Pancreas (tissue), 10 donors: ENCODE measurements at places on chromosomes 3 and 15. TPM values are rescaled to one million over a fixed set of nuclear protein-coding genes. Genes with fewer than 3 reads are reported as not detected.

DNA sequence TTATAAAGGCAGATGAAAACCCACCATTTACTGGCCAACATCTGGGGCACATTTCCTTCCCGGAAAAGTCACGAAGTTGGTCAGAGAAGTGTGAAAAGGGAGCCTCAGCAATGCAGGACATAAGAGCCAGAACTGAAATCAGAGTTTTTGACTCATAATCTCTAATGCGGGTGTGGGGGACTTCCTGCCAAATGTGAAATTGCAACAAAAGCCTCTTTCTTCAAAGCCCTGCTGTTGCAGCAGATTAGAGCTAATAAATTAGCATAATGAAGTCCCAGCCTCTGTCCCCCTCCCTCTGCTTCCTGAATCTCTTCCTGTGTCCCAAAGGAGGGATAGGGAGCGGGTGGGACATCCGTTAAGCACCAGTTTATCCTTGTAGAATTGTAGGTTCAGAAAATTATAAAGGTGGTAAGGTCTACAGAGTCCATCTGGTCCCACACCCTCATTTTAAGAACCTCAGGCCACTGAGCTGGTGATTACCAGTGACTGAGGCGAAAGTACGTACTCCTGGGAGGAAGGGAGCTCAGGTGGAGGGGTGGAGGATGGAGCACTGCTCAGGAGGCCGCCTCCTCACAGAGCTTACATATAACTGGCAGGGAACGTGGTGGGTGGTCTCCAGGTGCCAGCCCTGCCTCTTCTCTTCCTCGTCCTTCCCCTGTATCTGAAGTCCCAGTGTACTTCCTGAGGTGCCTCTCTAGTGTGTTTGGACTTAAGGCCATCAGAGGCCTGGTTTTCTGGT lies 35.0 kb downstream of the ST6GAL1 start:
- no peak overlapping the region for H3K27ac ChIP-seq
- H3K36me3 ChIP-seq, result no peaks in the 10 kb centered on the region
- H3K4me3 ChIP-seq, result no peak overlapping the region
- H3K27me3 ChIP-seq, result no peaks in the 10 kb centered on the region
- H3K4me1 ChIP-seq, result no peaks in the 10 kb centered on the region

Gene PLD1
- total RNA-seq, result 44.1 TPM

DNA sequence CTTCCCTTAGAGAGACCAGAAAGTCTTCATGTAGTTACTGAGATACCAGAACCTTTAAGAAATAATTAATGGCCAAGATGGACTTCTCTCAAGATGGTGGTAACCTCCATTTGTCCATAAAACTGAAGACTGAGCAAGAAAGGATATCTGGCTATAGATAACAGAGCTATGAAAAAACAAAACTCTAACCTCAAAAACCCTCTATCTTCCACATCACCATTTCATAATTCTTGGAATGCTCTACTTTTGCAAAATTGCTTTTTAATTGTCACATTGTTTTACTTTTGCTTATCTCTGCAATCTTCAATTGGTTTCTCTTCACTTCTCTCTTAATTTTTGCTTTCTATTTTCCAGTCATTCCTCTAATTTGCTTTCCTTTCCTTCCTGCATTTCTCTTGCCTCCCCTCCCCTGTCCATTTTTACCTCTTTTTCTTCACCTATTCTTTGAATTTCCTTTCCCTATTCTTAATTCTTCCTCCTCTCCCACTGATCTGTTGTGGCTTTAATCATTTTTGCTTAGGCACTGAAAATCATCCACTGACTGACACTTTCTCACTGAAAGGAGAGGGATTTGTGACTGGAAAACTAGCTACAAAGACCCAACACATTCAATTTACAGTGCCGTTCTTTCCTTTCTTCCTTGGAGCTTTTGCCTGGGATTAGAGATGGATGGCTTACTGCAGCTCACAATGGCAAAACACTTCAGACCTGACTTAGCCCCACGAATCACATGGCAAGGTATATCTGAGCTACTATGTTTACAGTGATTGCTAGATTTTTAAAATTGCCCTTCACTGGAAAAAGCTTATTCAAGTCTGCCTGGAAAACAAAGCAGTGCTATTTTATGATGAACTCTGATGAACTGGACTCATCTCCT lies 242.8 kb downstream of the CHST2 start:
- no peak overlapping the region for H3K27ac ChIP-seq
- DNase-seq, result no peak
- H3K27me3 ChIP-seq, result no peaks in the 10 kb centered on the region

DNA sequence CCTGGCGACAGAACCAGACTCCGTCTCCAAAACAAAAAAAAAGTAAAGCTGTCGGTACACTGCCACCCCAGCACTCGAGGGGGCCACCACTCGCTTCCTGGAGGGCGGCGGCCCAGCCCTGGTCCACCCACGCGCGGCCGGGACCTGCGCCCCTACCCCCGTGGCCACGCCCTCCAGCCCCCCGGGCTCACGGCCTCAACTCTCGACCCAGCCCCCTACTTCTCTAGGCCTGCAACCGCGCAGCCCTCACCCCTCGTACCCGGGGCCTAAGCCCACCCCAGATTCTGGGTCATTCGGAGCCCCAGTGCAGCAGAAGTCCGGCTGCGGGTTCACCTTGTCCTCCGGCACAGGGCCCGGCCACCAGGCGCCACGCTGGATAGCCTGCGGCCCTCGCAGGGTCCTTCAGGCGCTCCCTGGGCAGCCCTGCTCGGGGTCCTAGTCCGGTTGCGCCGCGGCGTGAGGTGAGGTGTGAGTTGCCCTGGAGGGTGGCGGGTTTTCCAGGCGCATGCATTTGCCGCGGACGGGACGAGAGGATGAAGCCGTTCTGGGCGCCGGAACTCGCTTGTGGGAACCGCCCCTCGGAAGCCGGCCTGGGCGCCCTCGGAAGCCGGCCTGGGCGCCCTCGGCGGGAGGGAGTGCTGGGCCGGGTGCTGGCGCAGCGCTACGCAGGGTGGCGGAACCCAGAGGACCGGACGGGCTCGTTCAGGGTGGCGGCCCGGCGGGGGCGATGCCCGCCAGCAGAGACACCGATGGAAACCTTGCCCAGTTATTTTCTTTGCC lies 32.3 kb downstream of the SPINK8 start:
- H3K4me1 ChIP-seq, result peaks cover 31% of the 10 kb centered on the region
- peak; percentile 97 for DNase-seq
- H3K27me3 ChIP-seq, result no peaks in the 10 kb centered on the region
- H3K27ac ChIP-seq, result peak within 1 kb of the TSS; percentile 90
- H3K4me3 ChIP-seq, result peak within 1 kb of the TSS; percentile 75
- H3K36me3 ChIP-seq, result no peaks in the 10 kb centered on the region

GRCh38 chr15:78689626-78690025 lies 48.6 kb upstream of the CHRNB4 start:
- no peak for DNase-seq
- H3K4me3 ChIP-seq, result no peak overlapping the region
- H3K4me1 ChIP-seq, result no peaks in the 10 kb centered on the region
- H3K27ac ChIP-seq, result no peak overlapping the region
